NCI-H1092 treated with DMSO at 0.1 percent for 48 hours (cell line): ENCODE measurements at places on chromosomes 6 and 20.

GRCh38 chr20:60001108-60001507 lies 42.9 kb downstream of the CDH26 start:
- DNase-seq, result peak; percentile 56

- DNase-seq, result no peak
Measured at GRCh38 chr20:43188234-43188653, 1.5 kb downstream of the PTPRT start.

GRCh38 chr20:34579191-34579978 lies 20.9 kb downstream of the MAP1LC3A start:
- DNase-seq, result no peak

DNA sequence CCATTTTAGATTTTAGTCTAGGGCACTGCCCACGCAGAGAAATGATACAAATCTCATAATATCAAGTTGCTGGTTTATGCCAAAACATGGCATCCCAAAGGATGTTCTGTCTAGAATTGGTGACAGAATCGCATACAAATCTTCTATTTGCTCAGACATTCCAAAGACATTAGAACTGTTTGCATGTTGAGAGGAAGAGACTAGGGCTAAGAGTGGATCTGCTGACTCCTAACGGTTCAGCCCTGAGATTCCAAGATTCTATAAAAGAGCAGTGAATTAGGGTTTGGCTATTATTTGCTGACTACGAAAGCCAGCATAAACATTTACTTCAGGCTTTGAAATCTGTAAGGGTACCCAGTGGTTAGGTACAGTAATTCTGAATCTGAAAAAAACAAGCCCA lies 3.6 kb downstream of the EPB41L2 start:
- DNase-seq, result no peak

GRCh38 chr6:87828044-87828443 lies 126.0 kb upstream of the AKIRIN2 start:
- DNase-seq, result no peak

GRCh38 chr6:160030103-160030502 lies 61.2 kb downstream of the IGF2R start:
- peak; percentile 82 for DNase-seq

GRCh38 chr6:44575644-44576043 lies 188.1 kb downstream of the CDC5L start:
- no peak for DNase-seq
